PC-3 (cell line): ENCODE measurements at places on chromosomes 2 and 18.

- peak; percentile 94 for DNase-seq
These were observed 95.1 kb downstream of the ZFP36L2 start for GRCh38 chr2:43131051-43131889.

DNA sequence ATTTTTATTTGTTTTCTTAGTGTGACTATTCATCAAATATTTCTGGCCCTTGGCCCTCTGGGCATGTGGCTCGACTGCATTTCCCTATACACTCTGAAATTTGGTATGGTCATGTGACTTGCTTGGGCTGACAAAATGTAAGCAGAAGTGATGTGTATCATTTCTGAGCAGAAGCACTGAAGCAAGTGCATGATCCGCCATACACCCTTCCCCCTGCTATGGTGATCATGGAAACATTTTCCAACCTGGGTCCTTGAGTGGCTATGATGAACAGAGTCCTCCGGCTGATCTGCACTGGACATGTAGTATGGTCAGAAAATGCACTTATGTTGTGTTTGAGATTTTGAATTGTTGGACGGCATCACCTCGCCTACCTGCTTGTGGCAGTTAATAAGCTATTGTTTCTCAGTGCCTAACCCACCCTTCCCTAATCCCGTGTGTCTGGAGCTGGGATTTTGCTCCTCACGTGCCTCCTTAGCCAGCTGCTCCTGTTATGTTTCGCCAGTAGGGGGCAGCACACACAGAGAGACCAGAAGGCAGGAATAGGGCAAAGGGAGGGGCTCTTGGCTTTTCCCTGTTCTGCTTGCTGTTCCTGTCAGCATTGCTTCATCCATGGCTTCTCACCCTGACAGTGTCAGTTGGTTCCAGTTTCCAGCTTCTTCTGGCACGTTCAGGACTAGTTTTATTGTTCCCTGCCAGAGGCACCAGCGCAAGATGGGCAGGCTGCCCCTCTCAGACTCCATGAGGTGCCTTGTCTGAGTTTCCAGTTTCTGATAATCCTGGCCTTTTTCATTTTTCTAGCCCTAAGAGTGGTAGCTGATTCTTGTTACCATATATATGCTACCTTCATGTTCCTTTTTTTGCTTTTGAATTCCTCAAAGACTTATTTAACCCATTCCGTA is 207.4 kb downstream of the ARL6IP6 start:
- peak; percentile 70 for DNase-seq

DNA sequence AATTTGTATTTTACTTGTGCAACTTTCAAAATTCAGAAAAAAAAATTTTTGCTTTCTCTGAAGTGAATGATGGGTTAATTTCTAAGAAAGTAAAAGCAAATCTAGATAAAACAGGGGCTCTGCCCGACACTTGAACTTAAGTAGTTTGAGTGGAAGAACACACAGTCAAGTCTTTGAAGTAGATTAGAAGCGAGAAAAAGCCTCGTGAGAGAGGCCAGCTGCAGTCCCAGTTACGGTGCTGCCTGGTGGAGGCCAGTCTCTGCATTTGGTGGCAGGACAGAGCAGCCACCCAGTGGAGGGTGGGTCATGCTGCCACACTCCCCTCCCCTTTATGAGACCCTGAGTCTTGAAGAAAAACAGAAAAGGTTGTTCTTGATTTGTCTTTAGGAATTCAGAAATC is 81.8 kb downstream of the INPP5D start:
- DNase-seq, result no peak

DNA sequence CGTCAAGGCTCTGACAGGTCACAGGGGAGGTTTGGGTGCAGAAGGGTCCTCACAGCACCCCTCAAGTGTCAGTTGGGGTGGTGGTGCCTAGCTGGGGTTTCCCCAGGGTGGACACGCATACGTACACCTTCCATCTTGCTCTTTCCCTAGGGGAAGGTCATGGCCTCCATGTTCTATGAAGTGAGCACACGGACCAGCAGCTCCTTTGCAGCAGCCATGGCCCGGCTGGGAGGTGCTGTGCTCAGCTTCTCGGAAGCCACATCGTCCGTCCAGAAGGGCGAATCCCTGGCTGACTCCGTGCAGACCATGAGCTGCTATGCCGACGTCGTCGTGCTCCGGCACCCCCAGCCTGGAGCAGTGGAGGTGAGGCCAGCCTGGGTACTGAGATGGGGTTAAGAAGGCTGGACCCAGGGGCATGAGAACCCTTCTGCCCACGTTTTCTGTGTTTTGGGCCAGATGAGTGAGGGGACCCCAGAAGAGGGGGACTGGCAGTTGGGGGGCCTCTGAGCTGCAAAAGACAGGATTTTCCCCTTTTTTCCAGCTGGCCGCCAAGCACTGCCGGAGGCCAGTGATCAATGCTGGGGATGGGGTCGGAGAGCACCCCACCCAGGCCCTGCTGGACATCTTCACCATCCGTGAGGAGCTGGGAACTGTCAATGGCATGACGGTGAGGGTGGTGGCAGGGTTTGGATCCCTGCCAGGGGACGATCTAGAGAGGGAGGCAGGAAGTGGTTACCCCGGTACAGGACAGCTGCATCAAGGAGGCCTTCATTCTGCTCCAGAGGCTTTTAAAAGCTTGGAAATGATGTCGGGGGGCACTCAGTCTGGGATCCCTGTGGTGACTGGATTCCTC is 20.9 kb downstream of the SLC30A3 start:
- DNase-seq, result no peak

- no peak for DNase-seq
These were observed 248.7 kb downstream of the ZNF385B start for GRCh38 chr2:179612591-179613298.

DNA sequence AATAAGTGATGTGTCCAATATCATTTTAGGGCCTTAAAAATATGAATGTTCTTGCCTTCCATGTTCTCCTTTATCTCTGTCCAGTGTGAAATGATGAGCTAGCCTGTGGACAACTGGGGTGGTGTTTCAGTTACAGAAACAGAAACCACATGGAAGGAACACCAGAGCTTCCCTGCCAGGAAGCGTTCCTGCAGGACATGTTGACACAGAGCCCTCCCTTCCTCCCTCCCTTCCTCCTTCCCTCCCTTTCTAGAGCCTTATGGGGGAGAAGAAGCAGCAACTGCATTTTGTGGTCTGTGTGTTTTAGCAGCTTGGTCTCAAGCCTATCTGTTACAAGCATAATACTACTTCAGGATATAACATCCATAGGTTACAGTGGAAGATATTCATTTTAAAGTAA is 539.7 kb upstream of the NETO1 start:
- no peak for DNase-seq

- peak; percentile 70 for DNase-seq
These were observed at the start of gene TTC39C for GRCh38 chr18:24014062-24014985. TSS of gene TTC39C (plus strand) at chr18:24014754. CDS start at chr18:24014872, 118 bp downstream.

- DNase-seq, result peak; percentile 84
These were observed 228.9 kb downstream of the RBM43 start for GRCh38 chr2:151032741-151033191.

DNA sequence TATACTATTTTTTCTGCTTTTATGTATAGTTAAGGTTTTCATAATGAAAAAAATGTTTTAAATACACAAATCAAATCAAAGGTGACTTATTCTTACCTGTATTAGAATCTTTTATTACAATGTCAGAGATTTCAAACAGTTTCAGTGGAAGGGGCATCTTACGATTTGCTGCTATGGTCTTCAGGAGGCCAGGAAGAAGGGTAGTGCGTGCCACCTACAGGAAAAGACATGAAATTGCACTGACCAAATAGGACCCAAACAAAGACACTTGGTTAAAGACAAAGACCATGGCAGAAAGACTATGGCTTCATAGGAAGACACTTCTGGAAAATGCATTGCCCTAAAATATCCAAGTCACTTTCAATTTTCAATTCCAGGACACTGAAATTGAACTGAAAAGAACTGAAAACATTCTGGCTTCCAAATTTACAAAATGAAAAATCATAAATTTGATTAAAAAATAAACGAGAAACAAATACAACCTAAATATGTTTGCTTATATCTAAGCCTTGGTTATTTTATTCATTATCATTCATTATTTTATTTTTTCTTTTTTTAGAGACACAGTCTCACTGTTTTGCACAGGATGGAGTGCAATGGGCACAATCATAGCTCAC is 42.1 kb downstream of the FARSB start:
- peak; percentile 61 for DNase-seq

DNA sequence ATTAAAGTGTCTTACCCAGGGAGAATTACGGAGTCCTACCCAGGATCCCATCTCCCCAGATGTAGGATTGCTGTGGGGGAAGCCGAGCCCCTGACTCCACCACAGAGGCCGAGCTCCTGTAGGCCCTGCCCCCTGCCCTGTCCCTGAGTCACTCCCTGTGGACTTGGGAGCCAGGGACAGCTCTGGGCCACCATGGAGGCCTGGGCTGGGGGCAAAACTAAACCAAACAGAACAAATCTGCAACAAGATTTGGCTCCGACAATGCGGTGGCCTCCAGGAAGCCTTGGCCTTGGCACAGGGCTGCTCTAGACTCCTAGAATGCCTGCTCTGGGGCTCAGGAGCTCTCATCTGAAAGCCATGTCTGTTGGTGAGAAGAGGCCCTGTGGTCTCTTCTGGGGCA is 99.3 kb upstream of the PXDN start:
- DNase-seq, result no peak

DNA sequence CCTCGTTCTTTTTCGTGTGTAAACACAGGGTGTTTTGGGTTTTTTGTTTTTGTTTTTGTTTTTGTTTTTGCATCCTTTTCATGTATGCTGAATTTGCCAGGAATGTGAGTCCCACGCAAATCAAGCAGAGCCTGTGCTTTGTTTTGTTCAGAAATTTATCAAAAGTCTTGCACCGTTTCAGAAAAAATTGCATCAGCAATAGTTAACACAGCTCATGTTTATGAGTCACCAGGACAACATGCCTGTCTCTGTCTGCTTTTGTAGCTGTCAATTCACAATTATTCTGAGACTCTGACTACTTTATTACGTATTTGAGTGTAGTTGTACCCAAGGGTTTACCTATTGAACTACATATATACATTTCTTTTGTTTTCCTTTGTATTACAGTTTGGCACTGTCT is 38.3 kb downstream of the MRPL44 start:
- DNase-seq, result peak; percentile 44

GRCh38 chr2:105553538-105554196 is 154.8 kb upstream of the FHL2 start:
- peak; percentile 88 for DNase-seq

- DNase-seq, result no peak
These were observed 13.7 kb downstream of the ANKRD23 start for GRCh38 chr2:96830044-96830562.
